ENCODE measurements at places on chromosomes 6 and 20. TPM values are rescaled to one million over a fixed set of nuclear protein-coding genes. Genes with fewer than 3 reads are reported as not detected.

Gene AK9
- 2.6 TPM for total RNA-seq

Gene TP53TG5
- 0.69 TPM for total RNA-seq

DNA sequence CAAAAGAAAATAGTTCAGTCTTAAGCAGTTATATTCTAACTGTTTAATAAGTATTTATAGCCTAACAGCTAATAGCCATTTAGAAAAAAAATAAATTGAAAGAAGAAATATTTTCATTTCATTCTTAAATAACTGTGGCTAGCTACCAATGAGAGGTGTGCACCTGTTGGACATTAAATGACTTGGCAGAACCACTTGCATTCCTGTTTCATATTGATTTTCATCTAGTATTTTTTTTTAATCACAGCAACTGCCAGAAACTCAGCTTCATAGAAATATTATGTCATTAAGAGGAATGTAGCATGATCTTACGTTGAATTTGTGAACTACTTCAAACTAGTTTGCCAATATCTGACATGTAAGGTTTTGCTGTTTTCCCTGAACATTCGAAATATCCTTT lies 10.1 kb downstream of the NAA20 start:
- no peaks in the 10 kb centered on the region for H3K4me1 ChIP-seq
- DNase-seq: no peak
- no peak overlapping the region for H3K27ac ChIP-seq

DNA sequence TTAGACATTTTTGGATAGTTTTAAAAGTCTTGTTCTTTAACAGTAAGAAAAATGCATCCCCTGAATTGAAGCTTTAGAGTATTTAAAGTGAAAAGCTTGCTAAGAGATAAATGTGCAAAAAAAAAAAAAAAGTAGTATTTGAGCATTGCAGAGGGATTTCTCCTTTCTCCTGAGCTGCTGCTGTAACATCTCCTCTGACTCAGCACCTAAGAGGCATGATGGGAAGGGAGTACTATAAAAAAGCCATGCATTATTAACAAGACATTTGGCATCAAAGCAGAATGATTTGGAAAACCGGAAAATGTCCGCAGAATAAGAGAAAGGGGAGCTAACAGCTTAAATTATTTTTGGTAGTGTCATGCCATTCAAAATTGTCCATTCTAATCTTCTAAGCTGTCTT lies 27.9 kb downstream of the B4GALT5 start:
- peak; percentile 87 for DNase-seq
- peaks cover 59% of the 10 kb centered on the region for H3K4me1 ChIP-seq
- H3K27ac ChIP-seq: peak overlapping the region; percentile 87
- no peaks in the 10 kb centered on the region for H3K27me3 ChIP-seq
- H3K4me3 ChIP-seq: peak overlapping the region; percentile 24
- no peaks in the 10 kb centered on the region for H3K36me3 ChIP-seq

Gene RIPOR3
- 19.1 TPM for total RNA-seq

Gene GATA5
- not detected for total RNA-seq

Gene CD109
- total RNA-seq: 8.8 TPM

Gene SOX18
- total RNA-seq: 0.70 TPM

Gene UNC5CL
- 1.2 TPM for total RNA-seq

Gene C20orf202
- total RNA-seq: not detected

DNA sequence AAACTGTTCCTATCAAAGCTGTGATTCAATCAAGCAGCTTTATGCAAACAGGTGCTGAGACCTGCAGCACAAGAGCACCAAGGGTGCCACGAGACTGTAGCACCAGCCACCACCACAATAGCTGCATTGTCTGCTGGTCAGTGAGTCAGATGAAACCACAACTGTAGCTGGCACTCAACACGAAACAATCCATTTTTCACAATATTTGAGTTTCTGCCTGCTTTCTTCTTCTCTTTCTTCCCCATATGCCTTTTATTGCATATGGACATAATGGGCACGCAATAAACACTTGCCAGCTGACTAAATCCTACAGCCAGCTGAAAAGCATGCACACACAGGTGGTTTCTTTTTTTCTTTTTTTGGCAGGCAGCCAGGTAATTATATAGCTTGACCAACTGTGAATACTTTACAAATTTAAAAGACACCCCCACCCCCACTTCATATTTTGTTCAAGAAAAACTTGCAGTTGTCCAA lies 16.6 kb downstream of the SLC2A12 start:
- no peak overlapping the region for H3K27ac ChIP-seq
- H3K36me3 ChIP-seq: no peaks in the 10 kb centered on the region
- no peak overlapping the region for H3K4me3 ChIP-seq
- no peaks in the 10 kb centered on the region for H3K4me1 ChIP-seq

All from A673 (cell line).